ENCODE measurements at places on chromosomes 11 and 22.

DNA sequence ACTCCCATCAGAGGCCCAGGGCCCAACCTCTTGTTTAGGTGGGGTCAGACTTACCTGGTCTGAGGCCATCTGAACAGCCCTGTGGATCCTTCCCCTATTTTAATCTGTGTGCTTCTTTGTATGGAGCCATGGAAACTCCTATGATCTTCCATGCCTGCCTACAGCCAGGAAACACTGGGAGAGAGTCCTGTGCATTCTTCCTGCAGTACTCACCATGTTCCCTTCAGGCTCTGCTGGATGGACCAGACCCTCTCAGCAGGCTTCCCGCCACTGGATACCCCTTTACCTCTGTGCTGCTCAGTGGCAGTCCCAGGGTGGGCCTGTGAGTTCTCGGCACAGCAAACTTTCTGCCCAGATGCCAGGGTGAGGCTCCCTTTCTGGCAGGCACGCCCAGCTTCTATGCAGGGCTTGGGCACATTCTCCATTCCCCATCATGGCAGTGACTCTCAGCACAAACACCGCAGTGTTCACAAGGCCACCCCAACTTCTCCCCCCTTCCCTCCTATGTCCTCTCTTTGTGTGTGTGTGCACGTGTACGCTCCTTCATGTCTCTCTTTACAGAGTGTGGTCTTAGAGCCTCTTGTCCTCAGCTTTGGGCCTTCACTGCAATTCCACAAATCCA lies 34.8 kb downstream of the NEU3 start:
- DNase-seq, result no peak

DNA sequence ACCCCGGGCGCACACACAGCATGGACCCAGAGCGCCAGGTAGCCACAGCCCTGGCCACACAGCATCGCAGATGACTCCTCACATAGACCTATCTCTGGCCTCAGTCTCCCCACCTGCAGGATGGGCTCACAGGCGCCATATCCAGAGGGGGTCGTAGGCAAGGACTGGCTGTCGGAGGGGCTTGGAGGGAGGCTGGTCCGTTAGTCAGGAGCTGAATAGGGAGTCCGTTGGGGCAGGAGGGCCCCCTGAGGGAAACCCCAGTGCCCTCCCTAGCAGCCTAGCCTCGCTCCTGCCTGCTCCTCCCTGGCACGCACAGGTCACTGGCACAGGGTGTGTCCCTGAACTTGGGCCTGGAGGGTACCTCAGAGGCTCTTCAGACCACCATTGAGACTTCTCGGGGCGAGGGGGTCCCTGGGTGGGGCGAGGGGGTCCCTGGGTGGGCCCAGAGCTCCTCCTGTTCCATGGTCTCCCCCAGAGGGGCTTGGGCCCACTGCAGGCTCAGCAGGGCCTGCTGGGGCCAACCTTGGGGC lies 2.0 kb downstream of the PLXNB2 start:
- no peak for DNase-seq

- DNase-seq, result no peak
These were observed 258.0 kb upstream of the API5 start for GRCh38 chr11:43053638-43054412.

DNA sequence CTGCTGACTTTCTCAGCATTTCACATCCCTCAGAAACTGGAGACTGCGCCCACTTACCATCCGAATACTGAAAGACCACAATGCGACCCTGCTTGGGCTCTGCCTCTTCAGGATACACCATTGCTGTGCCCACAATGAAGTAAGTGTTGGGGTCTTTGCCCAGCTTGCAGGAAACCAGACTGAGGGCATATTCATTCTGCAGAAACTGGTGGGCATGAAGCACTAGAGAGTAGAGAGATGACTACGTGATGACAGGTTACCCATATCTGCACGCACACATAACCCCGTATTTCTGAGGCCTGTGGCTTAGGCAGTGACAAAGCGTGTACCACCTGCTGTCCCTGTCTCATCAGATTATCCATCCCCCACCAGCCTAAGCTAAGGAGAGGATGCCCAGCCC lies 14.6 kb upstream of the VWCE start:
- no peak for DNase-seq

DNA sequence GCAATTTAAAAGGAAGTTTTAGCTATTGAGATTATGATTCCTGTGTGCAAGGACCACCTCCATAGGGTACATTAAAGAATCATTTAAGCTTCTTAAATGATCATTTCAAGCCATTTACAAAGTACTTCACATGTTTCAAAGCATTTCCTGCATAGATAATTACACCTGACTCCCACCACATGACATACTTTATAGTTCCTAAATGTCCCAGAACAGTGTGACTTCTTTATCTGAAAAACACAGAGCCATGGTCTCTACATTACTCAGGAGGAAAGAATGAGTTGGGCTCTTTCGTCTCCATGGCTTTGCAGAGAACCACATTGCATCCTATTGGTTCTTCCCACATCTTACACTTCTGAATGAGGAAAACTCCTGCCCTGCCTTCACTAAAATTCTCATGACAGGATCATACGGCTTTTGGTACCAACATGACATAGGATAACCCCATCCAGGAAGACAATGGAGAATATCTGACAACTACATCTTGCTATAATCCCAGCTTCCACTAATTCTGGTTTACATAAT lies 88.6 kb downstream of the ETS1 start:
- DNase-seq, result no peak

DNA sequence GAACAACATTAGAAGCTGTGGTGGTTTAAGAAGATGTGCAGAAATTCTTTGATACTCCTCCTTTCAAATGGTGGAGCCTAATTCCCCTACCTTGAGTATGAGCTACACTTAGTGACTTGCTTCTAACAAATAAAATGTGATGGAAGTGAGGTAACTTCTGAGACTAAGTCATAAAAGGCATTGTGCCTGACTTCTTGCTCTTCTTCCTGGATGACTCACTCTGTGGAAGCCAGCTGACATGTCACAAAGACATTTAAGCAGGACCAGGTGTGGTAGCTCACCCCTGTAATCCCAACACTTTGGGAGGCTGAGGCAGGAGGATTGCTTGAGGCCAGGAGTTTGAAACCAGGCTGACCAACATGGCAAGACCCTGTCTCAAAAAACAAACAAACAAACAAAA lies 3.9 kb upstream of the PLA2G3 start:
- DNase-seq, result no peak

DNA sequence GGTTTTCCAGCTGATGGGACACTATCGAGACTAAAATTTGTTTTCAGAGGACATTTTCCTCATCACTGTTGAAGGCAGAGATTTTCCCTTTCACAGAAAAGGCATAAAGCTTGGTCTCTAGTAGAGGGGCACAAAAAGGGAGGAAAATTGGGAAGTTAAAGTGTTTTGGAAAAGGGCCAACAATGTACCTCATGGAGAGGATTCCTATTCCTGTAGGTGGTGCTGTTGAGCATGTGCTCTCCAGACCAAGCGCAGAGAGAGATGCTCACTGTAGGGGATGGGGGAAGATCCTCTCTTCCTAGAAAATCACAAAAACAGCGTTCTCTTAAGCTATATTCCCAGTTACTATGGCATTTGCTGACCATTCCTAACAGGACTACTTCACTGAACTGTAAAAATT lies 44.9 kb downstream of the OR4C46 start:
- no peak for DNase-seq

- peak; percentile 69 for DNase-seq
These were observed 450 bp downstream of the ZBTB44 start for GRCh38 chr11:130314184-130314749.

- no peak for DNase-seq
These were observed 60.0 kb downstream of the RTL6 start for GRCh38 chr22:44438056-44438455.

DNA sequence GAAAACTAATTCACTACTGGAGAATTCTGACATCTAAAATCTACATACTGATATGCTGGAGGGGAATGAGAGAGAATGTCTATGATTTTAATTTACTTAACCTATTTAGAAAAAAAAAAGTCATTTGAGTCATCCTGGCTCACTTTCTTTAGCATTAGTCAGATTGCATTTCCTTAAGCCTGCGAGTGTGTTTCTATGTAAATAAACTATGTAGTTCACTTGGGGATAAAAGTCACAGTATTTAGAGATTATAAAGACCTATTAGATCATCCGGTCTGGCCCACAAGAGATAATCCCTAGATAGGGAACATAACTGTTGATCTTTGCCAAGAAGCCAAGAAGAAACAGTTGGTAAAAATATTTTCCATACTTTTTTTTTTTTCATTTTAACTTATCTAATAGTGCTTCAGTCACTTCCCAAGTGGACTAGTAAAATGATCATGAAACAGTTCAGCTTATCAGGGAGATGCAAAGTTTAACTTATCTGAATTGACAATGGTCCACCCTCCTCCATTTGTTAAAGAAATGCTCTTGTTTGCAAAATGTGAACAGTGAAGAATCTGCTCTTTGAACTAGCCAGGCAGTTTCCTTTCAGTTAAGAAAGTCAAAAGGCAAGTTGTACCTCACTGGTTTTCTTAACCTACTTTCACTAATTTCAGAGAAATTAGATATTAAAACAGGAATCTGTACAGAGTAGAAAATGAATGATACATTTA lies 21.2 kb upstream of the BLID start:
- DNase-seq, result no peak

GRCh38 chr11:475941-476340 lies 25.9 kb downstream of the PTDSS2 start:
- no peak for DNase-seq

- no peak for DNase-seq
These were observed 6.7 kb downstream of the TRPT1 start for GRCh38 chr11:64219354-64219684.

- no peak for DNase-seq
These were observed 12.3 kb downstream of the B4GALNT4 start for GRCh38 chr11:381501-382072.

- peak; percentile 16 for DNase-seq
These were observed at the start of gene ELMOD1 for GRCh38 chr11:107590460-107591377. TSS of gene ELMOD1 (plus strand) at chr11:107591147. CDS start at chr11:107618190, 27,043 bp downstream.

DNA sequence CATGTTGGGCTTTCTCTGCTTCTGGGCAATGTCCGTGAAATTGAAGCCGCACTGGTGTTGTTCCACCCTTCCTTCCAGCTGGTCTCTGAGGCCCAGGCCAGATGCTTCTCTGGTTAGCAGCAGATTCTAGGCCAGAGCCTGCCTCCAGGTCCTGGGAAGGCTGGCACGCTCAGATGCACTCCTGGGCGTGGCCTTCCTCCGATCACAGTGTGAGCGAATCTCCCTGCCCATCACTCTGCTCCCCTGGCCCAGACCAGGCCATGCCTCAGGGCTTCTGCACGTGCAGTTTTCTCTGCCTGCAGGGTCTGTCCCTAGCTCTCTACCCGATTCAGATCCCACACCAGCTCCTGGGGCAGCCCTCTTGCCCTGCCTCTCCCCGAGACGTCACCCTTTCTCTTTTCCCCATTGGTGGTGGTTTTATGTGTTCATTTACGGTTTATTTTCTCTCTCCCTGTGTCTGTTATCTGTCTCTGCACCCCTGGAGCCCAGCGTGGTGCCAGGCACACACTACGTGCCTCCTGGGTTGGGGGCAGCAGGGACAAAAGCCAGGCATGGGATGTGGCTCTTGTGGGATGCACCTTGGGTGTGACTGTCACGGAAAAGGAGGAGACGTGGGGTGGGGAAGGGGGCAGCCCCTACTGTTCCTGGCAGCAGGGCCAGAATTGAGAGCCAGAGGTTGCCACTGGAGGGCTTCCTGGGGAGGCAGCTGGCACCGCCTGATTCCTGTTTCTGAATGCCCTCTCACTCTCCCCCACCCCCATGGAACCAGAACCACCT lies 66.0 kb downstream of the KCNQ1 start:
- DNase-seq, result no peak

DNA sequence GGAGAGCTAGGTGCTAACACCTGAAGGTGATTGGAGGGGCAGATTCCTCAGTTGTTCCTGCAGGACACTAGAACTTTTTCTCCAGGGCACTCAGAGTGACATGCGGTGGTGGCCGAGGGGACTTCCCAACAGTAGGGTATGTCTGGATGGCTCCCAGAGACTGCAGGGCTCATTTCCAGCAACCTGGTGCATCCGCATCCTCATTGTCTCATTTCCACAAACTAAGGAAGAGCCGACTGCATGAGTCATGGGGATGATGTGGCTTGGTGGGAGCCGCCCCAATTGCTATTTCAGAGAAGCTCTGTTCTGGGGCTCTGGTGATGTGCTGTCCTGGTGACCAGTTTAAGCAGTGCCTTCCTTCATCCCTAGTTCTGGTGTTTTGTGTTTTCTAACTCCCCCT lies 2.8 kb upstream of the ROBO4 start:
- DNase-seq, result no peak

GRCh38 chr11:6523253-6523652 lies 26.2 kb downstream of the DNHD1 start:
- no peak for DNase-seq

- no peak for DNase-seq
These were observed 3.2 kb upstream of the RTN4R start for GRCh38 chr22:20271114-20271994.

GRCh38 chr11:36033082-36033751 lies 89.4 kb downstream of the LDLRAD3 start:
- no peak for DNase-seq

- DNase-seq, result no peak
These were observed 406.2 kb downstream of the METTL15 start for GRCh38 chr11:28514391-28514790.

DNA sequence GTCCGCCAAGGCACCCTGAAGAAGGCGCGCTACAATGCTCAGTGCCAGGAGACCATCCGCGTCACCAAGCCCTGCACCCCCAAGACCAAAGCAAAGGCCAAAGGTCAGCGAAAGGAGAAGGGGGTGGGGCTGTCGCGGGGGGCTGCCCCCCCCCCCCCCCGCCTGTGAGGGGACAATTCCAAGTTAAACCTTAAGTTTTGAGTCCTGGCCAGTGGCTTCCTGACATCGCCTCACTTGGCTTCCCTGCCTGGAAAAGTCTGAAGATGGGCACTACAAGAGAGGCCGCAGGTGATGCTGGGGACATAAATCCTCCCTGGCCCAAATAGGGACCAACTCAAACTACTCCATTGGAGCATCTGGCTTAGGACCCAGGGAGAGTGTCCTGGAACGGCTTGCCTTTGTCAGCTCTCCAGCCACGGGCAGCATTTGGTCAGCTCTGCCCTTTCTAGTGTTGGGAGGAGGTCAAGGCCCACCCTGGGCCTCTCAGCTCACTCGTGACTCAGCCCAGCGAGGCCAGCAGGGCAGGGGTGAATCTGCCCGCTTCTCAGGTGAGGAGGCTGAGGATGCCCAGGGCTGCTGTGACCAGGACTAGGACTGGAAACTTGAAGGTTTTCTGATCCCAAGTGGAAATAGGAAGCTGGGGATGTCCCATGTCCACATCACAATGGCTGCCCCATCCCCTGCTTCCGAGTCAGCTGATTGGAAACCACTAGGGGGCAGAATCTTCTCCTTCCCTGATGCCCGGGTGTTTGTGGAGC lies 1.4 kb downstream of the MDK start:
- no peak for DNase-seq

DNA sequence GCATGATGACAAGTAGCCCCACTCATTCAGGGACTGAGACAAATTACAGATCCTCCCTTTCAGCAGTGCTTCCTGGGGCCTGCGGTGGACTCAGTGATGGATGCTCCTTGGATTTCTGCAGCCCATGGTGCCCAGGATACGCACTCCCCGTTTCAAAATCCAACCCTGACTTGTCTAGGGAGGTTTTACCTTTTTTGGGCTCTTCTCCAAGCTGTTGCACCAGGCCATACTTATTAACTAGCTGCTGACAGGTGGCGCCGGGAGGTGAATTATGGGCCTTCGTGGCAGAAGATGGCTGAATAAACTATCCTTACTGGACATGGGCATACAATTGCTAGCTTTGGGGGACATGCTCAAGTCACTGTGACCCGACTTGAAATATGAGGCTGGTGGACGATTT lies 324.3 kb upstream of the SYN3 start:
- DNase-seq, result no peak

All from central memory CD4-positive, alpha-beta T cell (primary cell).